HepG2 (cell line): ENCODE measurements at places on chromosomes 3 and 15. TPM values are rescaled to one million over a fixed set of nuclear protein-coding genes. Genes with fewer than 3 reads are reported as not detected.

The GPR149 gene
- polyA plus RNA-seq = not detected in 2 replicates

The NCEH1 gene
- polyA plus RNA-seq = 17.9 and 21.4 TPM in 2 replicates

The MESP1 gene
- not detected in 2 replicates for polyA plus RNA-seq

The CCR4 gene
- polyA plus RNA-seq = 0.05 TPM in 2 replicates

The PAQR5 gene
- polyA plus RNA-seq = 1.3 and 1.4 TPM in 2 replicates
